CD4-positive, alpha-beta T cell treated with Interferon alpha-2 for 1 hour (primary cell): ENCODE measurements at places on chromosomes 2 and 18.

DNA sequence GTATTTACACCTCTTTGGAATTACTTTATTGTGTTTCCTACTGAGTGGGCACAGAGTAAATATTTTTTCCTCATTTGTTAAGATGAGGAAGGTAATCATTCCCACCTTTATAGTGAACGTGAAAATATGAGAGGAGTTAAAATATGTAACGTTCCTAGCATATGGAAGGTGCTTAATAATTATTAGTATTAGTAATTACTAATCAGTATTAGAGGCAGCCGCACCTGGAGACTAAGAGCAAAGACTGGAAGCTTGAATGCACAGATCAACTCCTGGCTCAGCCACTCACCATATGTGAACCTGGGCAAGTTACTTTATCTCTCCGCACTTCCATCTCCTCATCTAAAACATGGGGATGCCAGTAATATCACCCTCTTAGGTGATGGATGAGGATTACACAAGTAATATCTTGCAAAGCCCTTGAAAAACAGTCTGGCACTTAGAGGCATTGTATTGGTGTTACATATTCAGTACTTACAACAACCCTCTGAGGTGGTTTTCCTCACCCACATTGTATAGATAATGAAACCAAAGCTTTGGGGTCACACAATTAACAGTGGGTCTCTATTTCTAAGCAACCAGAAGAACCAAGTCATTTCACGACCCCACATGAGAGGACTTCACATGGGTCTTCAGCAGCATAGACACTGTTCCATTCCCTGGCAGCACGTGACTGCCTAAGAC lies 100.3 kb upstream of the KCTD1 start:
- no peak for DNase-seq

DNA sequence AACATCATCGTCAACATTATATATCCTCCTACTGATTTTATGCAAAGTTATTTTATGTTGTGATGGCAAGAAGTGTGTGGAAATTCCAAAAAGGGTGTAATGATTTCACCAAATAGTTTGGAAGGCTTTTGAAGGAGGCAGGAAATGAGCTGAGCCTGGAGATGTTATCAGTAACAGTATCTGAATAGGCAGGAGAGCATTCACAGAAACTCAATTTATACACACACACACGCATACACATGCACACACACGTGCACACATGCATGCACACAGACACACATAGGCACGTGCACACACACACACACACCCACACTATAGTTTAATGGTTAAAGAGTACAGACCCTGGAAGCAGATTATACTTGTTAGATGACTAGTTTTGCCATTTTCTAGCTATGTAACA lies 47.3 kb downstream of the ARHGEF4 start:
- no peak for DNase-seq

GRCh38 chr2:215260097-215260677 lies 51.7 kb upstream of the ATIC start:
- DNase-seq = no peak

DNA sequence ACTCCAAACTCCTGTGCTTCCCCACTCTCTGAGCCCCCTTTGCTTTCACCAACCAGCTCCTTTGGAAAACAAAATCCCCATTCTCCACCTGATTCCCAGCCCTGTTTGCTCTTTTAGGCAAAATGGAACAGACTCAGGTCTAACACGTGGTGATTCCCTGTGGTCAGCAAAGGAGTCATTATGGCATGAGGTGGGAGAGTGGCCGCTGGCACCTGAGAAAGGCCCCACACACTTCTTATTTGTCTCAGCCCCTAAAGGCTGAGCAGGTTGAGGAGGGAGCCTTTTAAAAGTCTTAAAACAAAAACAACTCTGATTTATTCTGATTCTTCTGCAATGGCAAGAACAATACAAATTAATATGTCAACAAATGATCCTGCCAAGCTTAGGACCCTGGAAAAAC lies 401.2 kb downstream of the TNS1 start:
- no peak for DNase-seq

- no peak for DNase-seq
Measured at GRCh38 chr18:42258301-42258965, 303.4 kb downstream of the PIK3C3 start.

- DNase-seq = no peak
Measured at GRCh38 chr2:18440141-18440661, 120.3 kb downstream of the RDH14 start.

GRCh38 chr2:26095758-26096157 lies 61.9 kb downstream of the RAB10 start:
- no peak for DNase-seq

DNA sequence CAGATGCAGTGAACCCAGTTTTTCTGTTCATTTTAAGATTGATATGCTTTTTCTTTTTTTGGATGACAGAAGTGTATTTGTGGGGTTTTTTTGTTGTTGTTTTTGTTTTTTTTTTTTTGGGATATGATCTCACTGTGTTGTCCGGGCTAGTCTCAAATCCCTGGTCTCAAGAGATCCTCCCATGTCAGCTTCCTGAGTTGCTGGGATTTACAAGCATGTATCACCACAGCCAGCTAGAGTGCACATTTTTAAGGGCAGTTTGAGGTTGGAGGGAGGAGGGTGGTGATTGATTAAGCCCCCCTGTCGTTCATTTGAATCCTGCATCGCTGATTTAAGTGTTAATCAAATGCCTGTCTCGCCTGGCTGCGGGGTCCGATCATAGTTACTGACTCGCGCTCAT lies 189.1 kb downstream of the GBX2 start:
- DNase-seq = no peak
